ENCODE measurements at places on chromosomes 5 and 9.

- no peak for DNase-seq
These were observed 42.3 kb upstream of the MATR3 start for GRCh38 chr5:139251281-139251687.

GRCh38 chr5:54959673-54960418, 25.5 kb downstream of the ESM1 start:
- DNase-seq: peak; percentile 22

- no peak for DNase-seq
These were observed 545.9 kb upstream of the RIOK2 start for GRCh38 chr5:97728920-97729319.

GRCh38 chr5:126552614-126553013, 42.4 kb downstream of the ALDH7A1 start:
- peak; percentile 7 for DNase-seq

- peak; percentile 49 for DNase-seq
These were observed 558.4 kb downstream of the PRDM9 start for GRCh38 chr5:24065779-24066178.

GRCh38 chr5:120504057-120504456, 40.0 kb downstream of the PRR16 start:
- no peak for DNase-seq

GRCh38 chr9:133770076-133770777, 32.1 kb upstream of the SARDH start:
- DNase-seq: no peak

DNA sequence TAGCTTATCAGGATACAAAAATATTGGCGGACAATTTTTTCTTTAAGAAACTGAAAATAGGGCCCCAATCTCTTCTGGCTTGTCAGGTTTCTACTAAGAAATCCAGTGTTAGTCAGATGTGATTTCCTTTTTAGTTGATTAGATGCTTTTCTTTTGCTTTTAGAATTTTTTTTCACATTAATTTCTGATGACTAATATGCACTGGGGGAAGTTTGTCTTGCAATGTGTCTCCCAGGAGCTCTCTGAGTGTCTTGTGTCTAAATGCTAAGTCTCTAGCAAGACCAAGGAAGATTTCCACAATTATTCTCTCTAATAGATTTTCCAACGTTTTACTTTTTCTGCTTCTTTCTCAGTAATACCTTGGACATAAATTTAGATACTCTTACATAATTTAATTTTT, 559.8 kb upstream of the TYRP1 start:
- DNase-seq: no peak

DNA sequence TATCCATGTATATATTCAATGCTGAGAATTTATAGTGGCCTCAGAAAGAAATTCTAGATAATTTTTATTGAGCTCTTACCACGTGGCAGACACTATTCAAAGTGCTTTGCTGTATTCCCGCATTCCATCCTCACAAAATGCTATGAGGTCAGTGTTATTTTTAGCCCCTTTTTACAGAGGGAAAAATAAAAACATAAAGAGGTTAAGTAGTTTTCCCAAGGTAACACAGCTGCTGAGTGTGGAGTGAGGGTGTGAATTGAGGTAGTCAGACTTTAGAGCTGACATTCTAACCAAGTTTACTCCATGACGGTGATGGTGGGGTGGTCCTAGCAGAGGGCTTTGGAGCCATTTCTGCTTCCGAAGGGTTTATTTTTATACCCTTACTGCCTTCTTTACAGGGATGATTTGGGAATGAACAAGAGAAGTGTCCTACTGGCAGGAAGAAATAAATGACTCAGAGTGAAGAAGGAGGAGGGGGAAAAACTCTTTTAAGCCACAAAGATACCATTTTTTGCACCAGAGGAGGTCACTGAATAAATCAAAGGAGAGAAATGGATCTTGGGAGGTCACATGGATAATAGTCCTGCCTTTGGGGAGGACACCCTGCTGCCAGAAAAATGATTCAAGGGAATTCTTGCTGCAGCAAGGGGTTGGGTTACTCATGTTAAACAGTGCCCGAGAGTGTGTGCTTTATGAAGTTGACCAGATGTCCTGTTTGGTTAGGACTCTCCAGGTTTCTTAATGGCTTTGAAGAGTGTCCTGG, 76.1 kb downstream of the HMHB1 start:
- DNase-seq: peak; percentile 91

GRCh38 chr9:18022642-18023041, 443.8 kb downstream of the SH3GL2 start:
- DNase-seq: no peak

GRCh38 chr5:95822542-95823181, at the start of gene GLRX:
Gene GLRX, minus strand, starts transcription at chr5:95822726. Its CDS starts 64 bp downstream, at chr5:95822662.
- DNase-seq: peak; percentile 97

GRCh38 chr5:59157068-59157467, 574.2 kb downstream of the RAB3C start:
- no peak for DNase-seq

- DNase-seq: no peak
These were observed 276.7 kb downstream of the CDH10 start for GRCh38 chr5:24368115-24368514.

DNA sequence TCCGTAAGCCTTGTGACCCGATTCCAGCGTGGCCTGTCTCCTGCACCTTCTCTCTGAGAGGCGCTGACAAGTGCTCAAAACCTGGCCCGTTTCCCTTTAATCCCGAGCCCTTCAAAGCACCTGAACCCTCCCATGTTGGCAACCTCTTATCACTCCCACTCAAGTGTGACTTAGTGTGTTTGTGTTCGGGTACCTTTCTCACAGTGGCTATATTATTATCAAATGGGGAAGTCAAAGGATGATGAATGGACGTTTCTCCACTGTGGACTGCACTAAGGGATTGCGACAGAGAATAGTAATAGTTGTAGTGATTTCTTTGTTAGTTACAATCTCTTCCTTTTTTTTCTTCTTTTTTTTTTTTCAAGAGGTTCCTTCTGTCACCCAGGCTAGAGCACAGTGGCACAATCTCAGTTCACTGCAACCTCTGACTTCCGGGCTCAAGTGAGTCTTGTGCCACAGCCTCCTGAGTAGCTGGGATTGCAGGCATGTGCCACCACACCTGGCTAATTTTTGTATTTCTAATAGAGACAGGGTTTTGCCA, 65.4 kb upstream of the TNFSF8 start:
- DNase-seq: no peak

DNA sequence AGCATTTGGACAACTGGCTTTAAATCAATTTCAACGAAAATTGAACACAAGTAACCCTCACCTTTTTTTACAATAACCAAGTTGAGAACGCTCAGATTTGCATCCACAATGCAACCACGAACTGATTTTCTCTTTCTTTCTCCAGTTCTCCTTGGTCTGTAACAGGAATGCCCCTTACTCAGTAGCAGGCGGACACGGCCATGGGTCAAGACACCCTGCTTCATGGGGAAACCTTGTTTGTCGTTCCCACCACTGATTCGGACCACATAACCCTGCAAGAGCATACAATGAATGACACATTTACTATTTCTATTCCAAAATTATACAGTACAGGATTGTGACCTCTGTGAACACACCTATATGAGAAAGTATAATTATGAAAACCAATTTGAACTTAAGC, 1.4 kb downstream of the RPS6 start:
- no peak for DNase-seq

DNA sequence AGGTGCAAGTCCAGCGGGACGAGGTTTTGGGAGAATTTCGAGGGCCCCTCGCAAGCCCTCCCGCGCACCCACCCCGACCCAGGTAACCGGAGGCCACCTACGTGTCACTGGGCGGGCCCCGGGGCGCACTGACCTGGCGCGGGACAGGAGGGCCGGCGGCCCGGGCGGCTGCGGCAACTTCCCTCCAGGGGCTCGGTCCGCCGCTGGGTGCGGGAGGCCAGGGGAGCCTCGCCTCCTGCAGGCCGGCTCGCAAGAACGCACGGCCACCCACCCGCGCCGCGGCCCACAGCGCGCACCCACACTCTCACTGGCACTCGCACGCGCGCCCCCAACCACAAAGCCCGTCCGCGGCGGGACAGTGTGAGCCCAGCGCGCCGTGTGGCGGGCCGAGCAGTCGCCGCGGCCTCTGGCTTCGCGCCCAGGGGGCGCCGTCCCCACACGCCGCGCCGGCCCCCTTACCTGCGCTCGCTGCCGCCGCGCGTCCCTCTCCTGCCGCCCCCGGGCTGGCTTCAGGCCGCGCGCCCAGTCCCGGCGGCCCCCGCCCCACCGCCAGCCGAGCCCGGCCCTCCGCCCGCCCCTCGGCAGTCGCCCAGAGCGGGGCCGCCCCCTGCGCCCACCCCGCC, 451 bp downstream of the LPAR1 start:
- peak; percentile 71 for DNase-seq

GRCh38 chr9:111001526-111001925, 36.7 kb downstream of the LPAR1 start:
- DNase-seq: no peak

GRCh38 chr5:160269017-160269416, 39.7 kb downstream of the FABP6 start:
- DNase-seq: peak; percentile 57

- no peak for DNase-seq
These were observed 118.8 kb upstream of the PHYKPL start for GRCh38 chr5:178351221-178352034.

- peak; percentile 40 for DNase-seq
These were observed 1.9 kb downstream of the SLC31A2 start for GRCh38 chr9:113152699-113153098.

DNA sequence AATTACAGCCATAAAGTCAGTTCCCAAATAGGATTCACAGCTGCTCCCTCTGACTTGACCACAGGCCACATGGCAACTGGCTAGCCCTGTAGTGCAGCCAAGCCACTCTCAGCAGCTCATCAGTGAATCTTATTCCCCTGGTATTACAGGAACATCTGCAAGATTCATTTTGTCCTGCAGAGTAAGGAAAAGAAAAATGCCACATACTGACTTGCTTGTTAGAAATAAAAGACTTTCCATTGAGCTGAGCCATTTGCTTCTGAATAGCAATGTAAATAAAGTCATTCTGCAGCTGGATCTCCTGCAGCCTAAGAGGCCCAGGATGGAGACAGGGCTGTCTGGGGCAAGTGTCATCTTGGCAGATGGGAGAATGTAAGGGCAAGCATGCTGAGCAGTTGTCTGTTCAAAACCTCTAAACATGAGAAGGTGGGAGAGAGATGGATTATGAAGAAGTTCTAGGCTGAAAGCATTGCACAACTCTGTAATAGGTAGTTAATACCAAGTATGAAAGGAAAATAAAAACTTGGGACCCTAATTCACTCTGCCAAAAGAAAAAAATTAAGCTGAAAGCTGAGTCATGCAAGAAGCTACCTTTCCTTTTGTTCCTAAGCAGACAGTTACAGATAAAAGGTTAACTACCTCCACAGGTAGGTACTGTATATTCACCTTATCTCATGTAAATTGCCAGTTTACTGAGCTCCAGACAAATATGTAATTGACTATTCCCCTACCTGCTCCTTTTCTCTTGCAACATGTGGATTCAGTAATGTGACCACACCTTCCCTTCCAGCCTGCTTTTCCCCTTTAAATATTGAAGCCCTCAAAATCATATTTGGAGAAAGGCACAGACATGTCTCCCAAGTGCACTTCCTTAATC, 244.4 kb upstream of the RAI14 start:
- DNase-seq: peak; percentile 15

GRCh38 chr5:29935371-29935770, 1258.1 kb upstream of the CDH6 start:
- no peak for DNase-seq

DNA sequence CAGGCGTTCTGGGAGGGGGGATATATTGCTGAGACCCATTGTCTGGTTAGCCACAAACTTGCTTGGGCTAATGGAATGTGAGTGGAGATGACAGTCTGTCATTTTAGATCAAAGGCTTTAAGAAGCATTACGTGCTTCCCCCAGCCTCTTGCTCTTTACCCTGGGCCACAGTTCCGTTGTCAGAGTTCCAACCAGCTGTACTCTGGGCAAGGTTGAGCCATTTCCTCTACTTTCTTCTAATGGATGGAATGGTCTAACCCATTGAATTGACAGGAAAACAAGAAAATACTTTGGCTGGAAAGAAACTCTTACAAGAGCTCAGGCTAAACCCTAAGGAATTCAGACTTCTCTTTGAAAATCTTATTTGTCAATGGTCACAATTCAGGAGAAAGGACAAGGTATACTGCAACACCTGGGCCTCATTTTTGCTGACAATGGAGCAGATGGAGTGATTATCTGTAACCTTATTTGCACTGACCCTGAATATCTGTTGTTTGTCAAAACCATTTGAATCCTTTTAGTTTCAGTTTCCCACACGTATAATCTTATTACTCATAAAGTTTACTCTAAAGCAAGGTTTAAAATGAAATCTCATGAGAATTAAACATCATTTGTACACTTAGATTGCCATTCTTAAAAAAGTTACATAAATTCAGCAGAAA, 231.4 kb downstream of the PDE4D start:
- DNase-seq: no peak

DNA sequence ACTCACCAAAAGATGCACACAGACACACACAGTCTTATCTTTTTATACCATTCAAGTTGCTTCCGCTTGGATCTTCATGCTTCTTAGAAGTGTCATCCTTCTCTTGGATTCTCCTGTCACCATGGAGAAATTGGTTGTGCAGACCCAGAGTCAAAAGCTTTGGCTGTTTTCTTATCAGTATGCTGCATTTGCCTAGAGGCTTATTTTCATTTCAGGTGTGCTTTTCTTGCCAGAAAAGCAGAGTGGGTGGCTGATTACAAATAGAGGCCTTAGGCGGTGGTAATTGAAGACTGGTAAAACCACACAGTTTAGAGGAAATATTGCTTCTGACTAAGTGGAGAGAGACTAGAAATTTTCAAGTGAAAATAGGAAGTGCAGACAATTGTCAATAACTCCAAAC, 70.2 kb upstream of the TLE4 start:
- no peak for DNase-seq

DNA sequence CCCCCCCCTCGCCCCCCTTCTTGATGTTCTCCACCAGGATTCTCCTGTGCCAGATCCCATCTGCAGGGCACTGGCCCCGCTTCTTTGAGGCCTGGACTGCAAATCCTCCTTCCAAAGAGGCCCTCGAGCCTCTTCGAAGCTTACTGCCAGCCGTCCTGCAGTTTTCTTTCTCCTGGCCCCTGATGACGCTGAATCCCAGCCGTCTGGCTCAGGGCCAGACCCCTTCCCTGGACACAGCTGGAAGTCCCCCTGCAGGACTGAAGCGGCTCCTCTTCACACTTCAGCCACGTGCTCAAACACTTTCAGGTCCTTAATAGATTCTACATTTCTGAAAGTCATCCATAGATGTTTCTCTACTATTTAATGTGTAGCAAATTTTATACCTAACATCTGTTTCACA, 121.5 kb downstream of the EHMT1 start:
- DNase-seq: peak; percentile 37
